Left forelimb (tissue), 1 donor: ENCODE measurements at places on chromosomes 6 and 20.

- DNase-seq, result no peak
Observed at GRCh38 chr20:21033817-21034216, 72.3 kb downstream of the LINC00237 start.

- no peak for DNase-seq
Observed at GRCh38 chr6:66094615-66095014, 387.6 kb upstream of the EYS start.

DNA sequence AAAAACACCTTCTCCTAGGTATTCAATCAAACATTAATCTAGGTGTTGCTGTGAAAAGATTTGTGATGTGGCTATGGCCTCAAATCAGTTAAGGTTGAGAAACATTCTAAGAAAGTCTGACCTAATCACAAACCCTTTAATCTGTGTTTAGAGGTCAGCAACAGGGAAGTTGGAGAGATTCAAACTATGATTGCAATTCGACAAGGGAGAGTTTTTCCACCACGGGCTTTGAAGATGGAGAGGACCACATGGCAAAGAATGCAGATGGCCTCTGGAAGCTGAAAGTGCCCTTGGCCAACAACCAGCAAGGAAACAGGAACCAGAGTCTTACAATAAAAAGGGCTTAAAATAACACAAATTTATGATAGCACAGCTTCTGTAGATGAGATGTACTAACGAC lies 29.6 kb upstream of the LGSN start:
- no peak for DNase-seq

DNA sequence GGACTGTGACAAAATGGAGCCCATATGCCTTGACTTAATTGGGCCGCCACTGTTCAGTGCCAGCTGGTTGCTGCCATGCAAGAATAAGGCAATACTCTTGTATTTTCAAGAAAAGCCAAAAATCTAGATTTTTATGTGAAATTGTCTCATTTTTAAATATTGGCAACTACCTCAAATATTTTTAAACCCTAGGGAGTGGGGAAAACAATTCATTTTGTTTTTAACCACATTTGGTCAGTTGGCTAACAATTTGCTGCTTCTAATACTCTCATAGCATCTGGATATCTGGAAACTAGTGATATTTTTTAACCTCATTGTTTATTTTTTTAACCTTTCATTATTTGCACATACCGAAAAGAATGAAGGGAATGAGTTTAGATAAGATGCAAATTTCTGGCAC lies 91.0 kb downstream of the EYA2 start:
- DNase-seq, result no peak

GRCh38 chr20:52251827-52252226 lies 60.2 kb upstream of the ZFP64 start:
- no peak for DNase-seq

- no peak for DNase-seq
Observed at GRCh38 chr6:106147476-106147875, 61.3 kb downstream of the PRDM1 start.

GRCh38 chr6:3644739-3645012 lies 106.8 kb downstream of the PXDC1 start:
- DNase-seq, result no peak

DNA sequence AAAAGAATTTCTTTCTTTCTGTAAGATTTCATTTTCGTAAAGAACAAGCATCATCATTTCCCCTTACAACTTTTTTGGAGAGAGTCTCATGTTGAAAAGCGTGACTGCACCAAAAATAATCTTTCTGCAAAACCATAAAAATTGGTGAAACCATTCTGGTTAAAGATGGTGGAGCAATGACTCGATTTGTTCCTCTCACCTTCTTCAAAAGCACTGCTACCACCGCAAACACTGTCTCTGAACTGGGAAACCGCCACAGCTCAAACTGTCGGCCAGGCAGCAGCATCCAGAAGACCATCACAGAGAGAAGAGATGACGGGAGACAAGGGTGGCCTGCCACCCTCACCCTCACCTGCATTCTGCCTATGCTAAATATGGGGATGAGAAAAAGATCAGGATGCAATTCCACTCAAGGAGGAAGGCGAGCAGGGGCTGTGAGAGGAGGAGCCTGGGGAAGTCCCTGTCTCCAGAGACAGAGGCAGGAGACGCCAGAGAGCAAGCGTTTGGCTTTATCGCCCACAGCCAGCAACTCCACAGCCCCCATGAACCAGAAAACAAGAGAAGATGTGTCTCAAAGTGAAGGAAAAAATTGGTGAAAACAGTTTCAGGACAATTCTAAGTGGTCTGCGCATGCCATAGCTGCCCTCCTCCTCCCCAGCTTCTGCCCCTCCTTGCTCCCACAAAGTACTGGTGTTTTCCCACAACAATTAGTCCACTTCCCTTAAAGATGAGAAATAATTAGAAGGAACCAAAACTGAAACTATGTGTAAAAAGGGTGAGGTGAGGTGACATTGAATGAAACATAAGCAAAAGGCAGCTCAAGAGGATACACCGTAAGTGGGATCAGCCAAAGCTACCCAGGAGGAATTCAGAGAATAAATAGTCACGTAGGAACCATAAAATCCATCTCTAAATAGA lies 255.5 kb downstream of the KIF16B start:
- DNase-seq, result no peak

- DNase-seq, result no peak
Observed at GRCh38 chr6:39197922-39198500, 31.3 kb downstream of the KCNK5 start.

GRCh38 chr6:14791526-14791925 lies 454.3 kb upstream of the JARID2 start:
- no peak for DNase-seq

- DNase-seq, result no peak
Observed at GRCh38 chr20:5612581-5613301, 137.5 kb upstream of the SHLD1 start.

- no peak for DNase-seq
Observed at GRCh38 chr6:166809721-166810120, 146.6 kb downstream of the RNASET2 start.

GRCh38 chr6:120876424-120876823 lies 457.9 kb downstream of the TBC1D32 start:
- no peak for DNase-seq

- DNase-seq, result no peak
Observed at GRCh38 chr6:126886106-126886505, 232.4 kb upstream of the RSPO3 start.

DNA sequence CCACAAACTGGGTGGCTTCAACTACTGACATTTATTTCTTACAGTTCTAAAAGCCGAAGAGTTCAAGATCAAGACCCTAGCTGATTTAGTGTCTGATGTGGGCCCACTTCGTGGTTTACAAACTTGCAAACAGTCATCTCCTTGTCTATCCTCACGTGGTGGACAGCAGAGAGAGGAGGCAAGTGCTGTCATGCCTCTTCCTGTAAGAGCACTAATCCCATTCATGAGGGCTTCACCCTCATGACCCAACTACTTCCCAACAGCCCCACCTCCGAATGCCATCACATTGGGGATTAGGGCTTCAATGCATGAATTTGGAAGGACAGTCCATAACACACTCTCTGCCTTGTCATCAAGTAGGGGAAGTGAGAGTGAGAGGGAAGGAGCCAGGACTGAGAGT lies 15.6 kb upstream of the ISM1 start:
- no peak for DNase-seq

DNA sequence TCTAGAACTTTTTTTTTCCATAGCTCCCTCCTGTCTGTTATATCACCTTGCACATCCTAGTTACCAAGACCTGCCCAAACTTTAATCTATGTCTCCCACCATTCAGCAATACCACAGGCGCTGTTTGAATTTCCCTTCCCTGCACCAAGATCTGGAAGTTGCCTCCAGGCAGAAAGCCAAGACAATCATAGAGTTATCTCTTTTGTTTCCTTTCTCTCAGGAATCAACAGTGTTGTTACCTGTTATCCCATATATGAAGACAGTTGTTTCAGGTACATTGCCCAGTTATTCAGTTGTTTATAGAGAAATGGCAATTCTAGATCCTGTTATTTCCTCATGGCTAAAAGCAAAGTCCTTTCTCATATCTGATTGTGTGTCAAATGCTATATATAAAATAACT lies 63.2 kb downstream of the PDSS2 start:
- DNase-seq, result no peak

GRCh38 chr6:155454008-155454407 lies 1.6 kb downstream of the NOX3 start:
- DNase-seq, result no peak

- no peak for DNase-seq
Observed at GRCh38 chr6:11911538-11911937, 100.6 kb upstream of the HIVEP1 start.

DNA sequence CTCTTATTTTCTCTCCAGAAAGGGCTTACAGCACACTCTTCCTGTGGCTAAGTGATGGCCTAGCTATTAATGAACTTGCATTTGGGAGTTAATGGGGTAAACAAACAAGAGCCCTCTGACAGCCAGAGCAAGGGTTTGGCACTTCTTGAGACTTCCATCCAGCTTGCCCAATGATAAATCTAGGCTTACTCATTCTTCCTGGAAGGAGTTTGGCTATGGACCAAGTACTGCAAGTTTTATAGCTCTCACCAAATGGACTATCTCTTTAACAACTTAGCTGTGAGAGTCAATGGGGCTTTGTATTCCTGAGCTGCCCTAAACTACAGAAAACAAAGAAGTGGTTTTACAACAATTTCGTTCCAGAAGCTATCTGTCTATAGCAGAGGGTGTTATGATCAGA lies 16.7 kb upstream of the PI3 start:
- no peak for DNase-seq

GRCh38 chr20:58989196-58989595 lies 8.1 kb downstream of the NELFCD start:
- no peak for DNase-seq

DNA sequence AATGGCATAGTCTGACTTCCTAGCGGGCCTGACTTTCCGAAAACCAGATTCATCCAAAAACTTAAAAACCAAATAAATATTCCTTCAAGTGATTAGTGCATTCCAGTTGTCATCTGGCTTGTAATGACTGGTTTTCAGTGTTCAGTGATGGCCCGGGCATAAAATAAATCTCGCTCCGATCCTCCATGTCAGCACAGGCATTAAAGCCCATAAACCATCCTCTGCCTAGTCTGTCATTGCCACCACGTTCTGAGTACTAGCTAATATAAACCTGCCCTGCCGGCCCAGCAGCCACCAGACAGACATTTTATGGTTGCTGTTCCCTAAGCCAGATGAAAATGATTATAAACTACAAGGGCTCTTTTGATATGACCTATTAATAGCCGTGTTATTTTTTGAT lies 232.3 kb upstream of the GMDS start:
- no peak for DNase-seq

DNA sequence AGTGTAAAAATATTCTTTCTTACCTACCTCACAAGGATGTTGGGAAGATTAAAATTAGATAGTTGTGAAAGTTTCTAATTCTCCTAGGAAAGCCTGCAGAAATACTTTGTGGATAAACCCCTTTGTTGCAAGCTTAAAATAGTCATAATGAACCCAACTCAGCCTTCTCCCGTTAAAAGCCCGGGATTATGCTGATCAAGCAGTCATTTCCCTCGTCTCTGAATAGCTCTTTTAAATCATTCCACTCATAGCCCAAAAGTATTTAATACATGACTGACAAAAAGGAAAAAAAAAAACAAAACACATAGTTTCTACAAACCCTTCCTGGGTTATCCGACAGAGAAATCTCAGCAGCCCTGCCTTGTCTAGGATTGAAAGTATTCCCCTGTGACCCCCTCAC lies 10.9 kb upstream of the METTL24 start:
- DNase-seq, result no peak

- DNase-seq, result peak; percentile 65
Observed at GRCh38 chr6:43723737-43724295, 36.2 kb upstream of the MRPS18A start.

DNA sequence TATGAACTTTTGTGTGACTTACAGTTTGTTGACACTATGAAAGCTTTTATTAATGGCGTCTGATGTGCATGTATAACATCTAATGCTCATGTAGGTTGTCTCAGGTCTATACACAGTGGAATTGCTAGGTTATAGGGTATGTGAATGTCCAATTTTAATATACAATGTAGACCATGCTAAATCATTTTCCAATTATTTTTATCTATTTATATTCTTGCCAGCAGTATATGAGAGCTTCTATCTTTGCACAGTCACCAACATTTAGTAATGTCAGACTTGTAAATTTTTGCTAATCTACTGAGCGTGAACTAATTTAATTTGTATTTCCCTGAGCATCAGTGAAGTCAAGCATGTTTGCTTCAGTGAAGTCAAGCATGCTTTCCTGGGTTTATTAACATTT lies 64.4 kb downstream of the TPD52L1 start:
- no peak for DNase-seq

GRCh38 chr6:100946711-100947110 lies 65.6 kb upstream of the ASCC3 start:
- no peak for DNase-seq

DNA sequence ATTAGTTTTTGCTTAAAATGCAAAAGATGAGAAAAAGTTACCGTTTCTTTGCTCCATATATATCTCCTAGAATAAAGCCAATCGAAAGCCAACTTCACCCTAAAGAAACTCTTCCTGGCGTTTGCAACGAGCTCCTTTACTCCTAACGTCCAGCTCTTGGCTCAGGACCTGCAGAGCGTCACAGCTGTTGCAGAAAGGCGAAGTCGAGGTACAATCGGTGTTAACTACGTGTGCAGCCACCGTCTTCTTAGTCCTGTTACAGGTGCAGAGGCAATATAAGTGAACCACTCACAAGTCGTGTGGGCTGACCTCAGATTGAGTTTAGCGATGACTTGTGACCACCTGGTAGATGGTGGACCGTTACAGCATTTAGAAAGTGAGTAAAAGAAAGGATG lies 113.1 kb downstream of the TRIM27 start:
- DNase-seq, result no peak

- no peak for DNase-seq
Observed at GRCh38 chr6:151140767-151141166, 99.0 kb upstream of the AKAP12 start.

GRCh38 chr6:84581494-84582259 lies 182.7 kb downstream of the TBX18 start:
- no peak for DNase-seq

GRCh38 chr6:39048481-39049399 lies at the start of gene GLP1R:
Gene GLP1R (plus strand): TSS chr6:39048781. CDS start chr6:39048841, 60 bp downstream.
- no peak for DNase-seq

DNA sequence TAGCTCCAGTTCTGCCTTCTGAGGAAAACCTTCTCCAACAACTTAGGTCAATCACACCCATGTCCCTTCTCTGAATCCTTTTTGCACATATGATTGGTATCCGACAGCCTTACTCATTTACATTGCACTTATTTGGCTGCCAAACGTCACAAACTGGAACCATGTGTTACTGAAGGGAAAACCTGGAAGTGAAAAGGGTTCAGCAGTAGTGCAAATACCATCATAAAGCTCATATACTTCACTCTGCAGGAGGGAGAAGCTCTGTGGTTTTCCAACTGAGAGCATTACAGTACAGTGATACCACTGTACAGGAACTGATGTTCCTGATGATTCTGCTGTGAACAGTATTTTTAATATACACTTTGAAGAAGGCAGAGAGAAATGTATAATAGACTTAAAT lies 87.8 kb downstream of the SLC16A10 start:
- no peak for DNase-seq

GRCh38 chr6:91813641-91814040 lies 1226.8 kb upstream of the MAP3K7 start:
- no peak for DNase-seq
